Left ventricle myocardium inferior (tissue), 1 donor: ENCODE measurements at places on chromosomes 1 and 21.

GRCh38 chr1:227779685-227780084, 35.8 kb upstream of the PRSS38 start:
- no peak overlapping the region for H3K4me3 ChIP-seq
- no peak for DNase-seq
- no peak overlapping the region for H3K27ac ChIP-seq
- no peaks in the 10 kb centered on the region for H3K4me1 ChIP-seq
- H3K36me3 ChIP-seq = peaks cover 27% of the 10 kb centered on the region
- no peaks in the 10 kb centered on the region for H3K27me3 ChIP-seq

GRCh38 chr1:46284058-46284457, 19.4 kb downstream of the LRRC41 start:
- no peak for DNase-seq
- peaks cover 78% of the 10 kb centered on the region for H3K36me3 ChIP-seq
- H3K4me1 ChIP-seq = peaks cover 14% of the 10 kb centered on the region
- no peak overlapping the region for H3K27ac ChIP-seq

DNA sequence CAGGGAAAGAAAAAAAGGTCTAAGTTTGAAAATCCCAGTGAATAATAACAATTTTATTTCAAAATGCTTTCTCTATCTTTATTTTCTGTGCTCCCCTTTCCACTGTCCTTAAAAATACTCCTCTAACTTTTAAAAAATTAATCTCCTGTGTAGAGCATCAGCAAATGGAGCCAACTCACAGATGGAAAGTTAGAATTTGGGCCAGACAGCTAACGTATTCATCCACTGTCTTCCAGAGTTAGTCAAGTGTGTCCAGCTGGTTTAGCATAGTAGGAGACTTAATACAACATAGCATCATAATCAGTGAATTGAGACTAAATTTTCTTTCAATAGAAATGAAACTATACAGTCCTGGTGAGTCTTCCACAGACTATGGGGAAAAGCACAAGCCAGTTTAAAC, 419.0 kb upstream of the LRRC7 start:
- no peaks in the 10 kb centered on the region for H3K36me3 ChIP-seq
- no peak overlapping the region for H3K27ac ChIP-seq
- no peak for DNase-seq
- no peak overlapping the region for H3K4me3 ChIP-seq

DNA sequence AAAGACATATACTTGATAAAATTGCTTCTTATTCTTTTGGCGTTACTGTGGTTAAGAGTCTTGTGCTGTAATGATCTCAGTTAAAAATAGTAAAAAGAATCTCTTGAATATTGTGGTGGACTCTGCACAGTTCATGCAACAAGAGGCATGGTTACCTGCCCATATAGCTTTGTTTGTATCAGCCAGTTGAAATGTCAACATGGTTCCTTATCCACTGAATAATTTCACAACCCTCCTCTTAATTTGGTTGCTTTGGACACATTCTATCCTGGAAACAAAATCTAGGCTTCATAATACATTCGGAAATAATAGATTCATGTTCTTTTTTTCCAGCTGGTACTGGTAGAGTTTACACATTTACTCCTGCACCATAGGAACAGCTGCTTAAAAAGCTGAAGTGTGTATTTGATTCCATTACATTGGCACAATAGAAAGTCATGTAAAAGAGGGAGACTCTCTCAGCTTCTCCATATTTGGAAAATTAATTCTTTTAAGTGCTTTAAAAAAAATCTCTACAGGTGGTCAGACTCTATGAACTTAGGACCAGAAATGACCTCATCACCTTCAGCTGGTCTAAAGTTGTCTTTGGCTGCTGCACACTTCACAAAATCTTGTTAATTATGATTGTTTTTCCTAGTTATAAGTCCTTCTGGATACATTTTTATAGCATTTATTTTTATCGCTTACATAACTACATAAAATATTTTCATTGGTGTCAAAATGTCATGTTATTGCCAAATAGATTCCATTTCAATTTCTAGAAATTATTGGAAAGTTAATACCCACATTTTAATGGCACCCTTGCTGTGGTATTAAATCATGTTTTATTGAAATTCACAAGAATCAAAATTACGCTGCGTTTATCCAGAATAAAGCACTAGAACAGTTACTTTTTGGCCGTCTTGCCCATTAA, 100.2 kb downstream of the LTN1 start:
- no peaks in the 10 kb centered on the region for H3K4me1 ChIP-seq
- H3K27me3 ChIP-seq = no peaks in the 10 kb centered on the region
- H3K36me3 ChIP-seq = no peaks in the 10 kb centered on the region
- no peak for DNase-seq

- DNase-seq = peak; percentile 92
- H3K27me3 ChIP-seq = peaks cover 6% of the 10 kb centered on the region
- H3K36me3 ChIP-seq = no peaks in the 10 kb centered on the region
- peaks cover 38% of the 10 kb centered on the region for H3K4me1 ChIP-seq
- peak overlapping the region; percentile 84 for H3K27ac ChIP-seq
These were observed 4.9 kb upstream of the TNFRSF1B start for GRCh38 chr1:12161662-12162458.

GRCh38 chr1:225896937-225897549, 8.1 kb upstream of the LEFTY1 start:
- DNase-seq = no peak
- no peaks in the 10 kb centered on the region for H3K36me3 ChIP-seq
- H3K4me1 ChIP-seq = no peaks in the 10 kb centered on the region
- no peak overlapping the region for H3K27ac ChIP-seq
- H3K4me3 ChIP-seq = no peak overlapping the region

DNA sequence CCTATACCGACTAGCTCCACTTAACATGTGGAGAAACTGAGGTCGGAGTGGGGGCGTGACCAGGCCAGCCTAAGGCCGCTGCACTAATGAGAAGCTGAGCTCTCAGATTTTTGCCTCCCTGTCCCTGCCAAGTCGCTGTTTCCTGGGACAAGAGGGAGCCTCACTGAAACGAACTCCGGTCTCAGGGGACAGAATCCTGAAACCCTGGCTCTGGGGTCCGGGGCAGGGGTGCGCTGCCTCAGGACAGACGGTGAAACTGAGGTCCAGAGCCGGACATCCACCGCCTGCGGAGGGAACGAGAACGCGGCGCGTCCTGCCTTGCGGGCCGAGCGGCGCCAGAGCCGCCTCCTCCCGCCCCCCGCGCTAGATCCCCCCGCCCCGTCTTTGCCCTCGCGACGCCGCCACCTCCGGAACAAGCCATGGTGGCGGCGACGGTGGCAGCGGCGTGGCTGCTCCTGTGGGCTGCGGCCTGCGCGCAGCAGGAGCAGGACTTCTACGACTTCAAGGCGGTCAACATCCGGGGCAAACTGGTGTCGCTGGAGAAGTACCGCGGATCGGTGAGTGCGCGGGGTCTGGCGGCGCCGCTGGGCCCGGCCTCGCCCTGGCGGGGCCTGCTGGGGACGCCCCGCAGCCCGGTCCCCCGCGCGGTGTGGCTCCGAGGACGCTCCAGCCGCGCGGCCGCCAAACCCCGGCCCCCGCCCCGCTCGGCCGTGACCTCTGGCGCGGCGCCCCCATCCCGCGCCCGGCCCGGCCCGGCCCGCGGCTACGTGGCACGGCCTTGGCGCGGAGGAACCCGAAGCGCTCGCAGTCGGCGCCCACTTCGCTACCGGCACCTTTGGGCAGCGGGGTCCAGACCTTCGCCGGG, at the start of gene GPX7:
Gene GPX7 (plus strand): TSS at position 381 of the 865 bp plus-strand sequence. CDS start 39 bp downstream, at position 420.
- peak within 1 kb of the TSS; percentile 73 for H3K4me3 ChIP-seq
- H3K27me3 ChIP-seq = no peaks in the 10 kb centered on the region
- DNase-seq = peak; percentile 50
- H3K27ac ChIP-seq = peak within 1 kb of the TSS; percentile 84
- peaks cover 39% of the 10 kb centered on the region for H3K4me1 ChIP-seq
- H3K36me3 ChIP-seq = peaks cover 9% of the 10 kb centered on the region

- H3K4me3 ChIP-seq = peak overlapping the region; percentile 5
- no peak for DNase-seq
- no peaks in the 10 kb centered on the region for H3K36me3 ChIP-seq
- H3K27ac ChIP-seq = no peak overlapping the region
- peaks cover 12% of the 10 kb centered on the region for H3K4me1 ChIP-seq
- no peaks in the 10 kb centered on the region for H3K27me3 ChIP-seq
These were observed 52.1 kb downstream of the ACBD3 start for GRCh38 chr1:226134170-226135058.

DNA sequence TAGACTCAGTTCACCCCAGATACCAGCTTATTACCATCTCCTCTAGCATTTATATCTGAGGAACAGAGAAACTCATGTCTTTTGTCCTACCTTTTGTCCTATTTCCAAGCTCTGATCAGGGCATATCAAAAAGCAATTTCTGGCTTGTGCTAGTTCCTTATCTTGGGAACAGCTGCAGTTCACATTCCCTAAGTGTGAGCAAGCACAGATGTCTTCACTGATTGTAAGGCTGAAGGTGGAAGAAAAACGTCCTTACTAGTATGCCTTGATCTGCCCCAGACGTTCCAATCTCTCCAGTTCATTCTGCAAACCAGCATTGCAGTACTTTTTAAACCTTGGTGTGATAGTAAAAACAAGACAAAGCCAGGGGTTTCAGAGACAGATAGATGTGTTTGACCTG, 139.8 kb downstream of the NCAM2 start:
- DNase-seq = no peak
- H3K27ac ChIP-seq = no peak overlapping the region
- H3K27me3 ChIP-seq = no peaks in the 10 kb centered on the region
- no peaks in the 10 kb centered on the region for H3K36me3 ChIP-seq
- H3K4me1 ChIP-seq = no peaks in the 10 kb centered on the region

GRCh38 chr1:2596530-2597333, 10.2 kb downstream of the PRXL2B start:
- peaks cover 39% of the 10 kb centered on the region for H3K27me3 ChIP-seq
- peaks cover 15% of the 10 kb centered on the region for H3K4me1 ChIP-seq
- H3K4me3 ChIP-seq = no peak overlapping the region
- no peak overlapping the region for H3K27ac ChIP-seq
- H3K36me3 ChIP-seq = no peaks in the 10 kb centered on the region
- DNase-seq = no peak

GRCh38 chr21:43734131-43734927, 15.4 kb downstream of the PDXK start:
- peaks cover 59% of the 10 kb centered on the region for H3K4me1 ChIP-seq
- H3K36me3 ChIP-seq = peaks cover 8% of the 10 kb centered on the region
- H3K27ac ChIP-seq = peak overlapping the region; percentile 36
- no peak overlapping the region for H3K4me3 ChIP-seq

GRCh38 chr1:108780937-108781574, 34.6 kb downstream of the STXBP3 start:
- peaks cover 95% of the 10 kb centered on the region for H3K36me3 ChIP-seq
- no peaks in the 10 kb centered on the region for H3K4me1 ChIP-seq
- no peak for DNase-seq
- H3K27ac ChIP-seq = no peak overlapping the region
- H3K27me3 ChIP-seq = no peaks in the 10 kb centered on the region
- H3K4me3 ChIP-seq = no peak overlapping the region

DNA sequence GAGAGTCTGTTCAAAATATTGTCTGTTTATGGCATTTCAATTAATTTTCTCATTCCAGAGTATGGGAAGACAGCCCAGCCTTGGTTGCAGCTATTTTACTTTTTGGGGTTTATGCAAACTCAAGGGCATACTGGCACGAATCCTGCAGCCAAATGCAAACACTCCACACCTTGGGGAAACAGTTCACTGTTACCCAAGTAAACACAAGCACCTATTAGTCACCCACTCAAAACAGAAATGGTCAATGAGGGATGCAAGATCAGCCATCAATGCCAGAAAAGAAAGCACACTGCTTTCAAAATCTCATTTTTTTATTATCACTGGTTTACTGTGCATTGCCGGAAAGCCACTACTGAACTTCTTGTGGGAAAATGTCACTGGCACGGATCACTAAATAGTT, 170.6 kb downstream of the RUNX1 start:
- no peak overlapping the region for H3K4me3 ChIP-seq
- peaks cover 47% of the 10 kb centered on the region for H3K27me3 ChIP-seq
- no peaks in the 10 kb centered on the region for H3K4me1 ChIP-seq
- no peak for DNase-seq
- no peaks in the 10 kb centered on the region for H3K36me3 ChIP-seq

GRCh38 chr1:171245458-171246064, 2.7 kb upstream of the FMO1 start:
- H3K4me3 ChIP-seq = no peak overlapping the region
- no peak for DNase-seq
- H3K4me1 ChIP-seq = peaks cover 3% of the 10 kb centered on the region
- no peaks in the 10 kb centered on the region for H3K36me3 ChIP-seq

GRCh38 chr21:45330075-45330781, 42.5 kb upstream of the POFUT2 start:
- peak; percentile 12 for DNase-seq
- H3K36me3 ChIP-seq = no peaks in the 10 kb centered on the region
- no peak overlapping the region for H3K27ac ChIP-seq

GRCh38 chr1:43439781-43440180, 13.9 kb downstream of the HYI start:
- no peak overlapping the region for H3K27ac ChIP-seq
- no peak for DNase-seq
- no peaks in the 10 kb centered on the region for H3K27me3 ChIP-seq
- H3K4me3 ChIP-seq = no peak overlapping the region
- H3K36me3 ChIP-seq = peaks cover 75% of the 10 kb centered on the region

DNA sequence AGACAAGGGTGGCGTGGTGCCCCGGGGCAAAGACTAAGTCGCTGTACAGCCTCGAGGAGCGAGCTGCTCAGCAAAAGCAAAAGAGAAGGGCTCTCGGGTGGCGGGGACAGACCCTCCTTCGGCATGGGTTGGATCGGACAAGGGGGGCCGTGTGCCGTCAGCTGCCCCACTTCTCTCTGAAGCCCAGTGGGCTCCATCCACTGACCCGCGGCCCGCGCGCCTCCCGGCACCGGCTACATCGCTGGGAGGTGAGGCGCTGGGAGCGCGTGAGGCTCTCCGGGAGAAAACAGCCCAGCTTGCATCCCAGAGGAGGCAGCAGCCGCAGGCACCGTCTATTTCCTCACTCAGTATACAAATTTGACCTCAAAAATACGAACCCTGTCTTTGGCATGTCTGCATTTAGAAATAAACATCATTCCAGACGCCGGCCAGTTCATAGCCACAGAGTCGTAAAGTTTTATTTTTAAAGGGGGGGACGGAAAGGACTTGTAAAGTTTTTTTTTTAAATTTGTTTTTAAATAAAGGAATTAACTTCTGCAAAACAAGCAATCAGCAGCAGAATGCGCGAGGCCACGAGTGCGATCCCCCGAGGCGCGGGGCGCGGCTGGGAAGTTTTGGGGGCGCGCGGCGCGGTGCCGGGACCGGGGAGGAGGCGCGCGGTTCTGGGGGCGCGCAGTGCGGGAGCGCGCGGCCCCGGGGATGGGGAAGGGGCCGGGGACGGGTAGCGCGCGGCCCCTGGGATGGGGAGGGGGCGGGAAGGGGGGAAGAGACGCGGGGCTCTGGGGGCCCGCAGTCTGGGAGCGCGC, 689 bp upstream of the GPR137B start:
- H3K4me1 ChIP-seq = peaks cover 53% of the 10 kb centered on the region
- DNase-seq = no peak
- H3K27ac ChIP-seq = peak overlapping the region; percentile 46

GRCh38 chr1:31302709-31303441, 6.0 kb downstream of the ZCCHC17 start:
- no peak for DNase-seq
- no peak overlapping the region for H3K4me3 ChIP-seq
- no peaks in the 10 kb centered on the region for H3K27me3 ChIP-seq
- no peaks in the 10 kb centered on the region for H3K36me3 ChIP-seq
- H3K4me1 ChIP-seq = peaks cover 14% of the 10 kb centered on the region
